ENCODE measurements at places on chromosomes 1 and 21.

GRCh38 chr1:183238071-183238470 is 52.0 kb downstream of the LAMC2 start:
- no peak for DNase-seq

GRCh38 chr1:210855440-210855839 is 278.5 kb downstream of the KCNH1 start:
- no peak for DNase-seq

- no peak for DNase-seq
Observed at GRCh38 chr1:205714190-205714905, 34.0 kb upstream of the SLC45A3 start.

DNA sequence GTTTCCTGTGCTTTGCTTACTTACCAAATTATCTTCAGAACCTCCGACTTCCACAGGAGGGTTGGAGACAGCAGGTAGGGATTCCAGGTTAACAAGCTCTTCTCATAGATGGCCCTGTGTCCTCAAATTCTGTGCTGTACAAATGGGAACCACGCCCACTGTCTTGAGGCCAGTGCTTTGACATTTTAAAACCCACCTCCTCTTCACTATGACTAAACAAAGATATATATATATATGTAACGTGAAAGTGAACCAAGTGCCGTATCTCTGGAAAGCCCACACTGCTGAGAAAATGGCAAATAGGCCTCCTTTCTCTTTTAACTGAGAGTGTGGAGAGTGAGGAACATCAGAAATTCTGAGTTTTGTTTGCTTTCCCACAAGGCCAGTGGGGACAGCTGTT is 99.6 kb downstream of the ZBTB18 start:
- DNase-seq = no peak

- DNase-seq = peak; percentile 39
Observed at GRCh38 chr1:99004254-99004860, 304 bp downstream of the PLPPR5 start.

GRCh38 chr1:39902460-39902807 is 717 bp upstream of the MYCL start:
- no peak for DNase-seq

- DNase-seq = no peak
Observed at GRCh38 chr1:165873481-165873880, 46.1 kb downstream of the UCK2 start.

DNA sequence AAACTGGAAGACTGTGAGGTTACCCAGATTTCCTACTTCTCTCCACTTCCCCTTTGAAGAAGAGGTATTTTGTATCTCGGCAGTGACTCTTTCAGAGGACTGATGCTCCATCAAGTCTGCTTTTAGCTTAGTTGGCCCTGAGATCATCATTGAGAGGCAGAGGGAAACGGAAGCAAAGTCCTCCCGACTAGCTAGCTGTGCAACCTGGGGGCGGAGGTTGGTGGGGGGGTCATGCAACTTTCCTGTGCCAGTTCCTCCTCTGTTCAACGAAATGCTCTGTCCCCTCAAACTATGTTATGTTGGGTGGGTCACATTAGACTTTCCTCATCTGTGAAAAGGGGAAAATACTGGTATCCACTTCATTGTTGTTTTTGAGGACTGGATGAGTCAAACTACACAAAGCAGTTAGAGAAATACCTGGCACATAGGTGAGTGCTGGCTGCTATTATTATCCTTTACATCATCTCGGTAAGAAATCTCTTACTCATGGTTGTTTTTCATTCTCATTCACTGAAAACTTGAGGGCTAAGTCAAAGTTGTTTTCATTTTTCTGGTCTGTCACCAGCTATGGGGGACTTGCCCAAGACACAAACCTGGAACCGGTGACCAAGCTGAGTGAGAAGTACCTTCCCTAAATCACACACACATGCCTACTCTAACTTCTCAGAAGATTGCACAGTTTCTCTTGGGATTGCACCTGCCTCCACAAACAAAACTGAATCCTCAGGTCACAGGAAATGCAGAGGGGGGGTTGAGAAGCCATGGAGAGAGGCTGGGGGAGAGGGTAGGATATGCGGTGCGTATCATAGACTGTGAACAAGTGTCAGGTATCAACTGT is 83.3 kb downstream of the ABCA4 start:
- no peak for DNase-seq

GRCh38 chr1:93029317-93029716 is 49.8 kb upstream of the MTF2 start:
- no peak for DNase-seq

DNA sequence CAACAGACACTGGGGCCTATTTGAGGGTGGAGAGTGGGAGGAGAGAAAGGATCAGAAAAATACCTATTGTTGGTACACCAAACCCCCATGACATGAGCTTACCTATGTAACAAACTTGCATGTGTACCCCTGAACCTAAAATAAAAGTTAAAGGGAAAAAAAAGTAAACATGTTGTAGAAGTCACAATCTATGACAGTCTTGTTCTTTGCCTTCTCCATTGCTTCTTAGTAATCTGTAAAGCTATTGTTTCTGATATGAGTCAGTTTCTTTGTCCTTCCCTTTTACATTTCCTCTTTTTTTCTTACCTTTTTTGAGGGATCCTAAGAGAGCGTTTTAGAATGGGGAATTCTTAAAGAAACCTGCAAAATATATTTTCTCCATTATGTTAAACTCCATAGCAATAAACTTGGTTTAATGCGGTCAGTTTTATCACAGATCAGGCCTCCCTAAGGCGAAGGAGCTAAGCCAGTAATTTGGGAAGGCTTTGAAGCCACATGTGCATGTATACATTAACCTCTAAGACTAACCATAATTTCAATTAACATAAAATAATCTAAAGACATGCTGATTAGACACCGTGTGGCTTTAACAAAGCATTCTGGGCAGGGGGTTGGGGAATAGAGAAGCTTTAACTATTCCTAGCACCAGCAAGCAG is 77.8 kb upstream of the C1orf105 start:
- no peak for DNase-seq

DNA sequence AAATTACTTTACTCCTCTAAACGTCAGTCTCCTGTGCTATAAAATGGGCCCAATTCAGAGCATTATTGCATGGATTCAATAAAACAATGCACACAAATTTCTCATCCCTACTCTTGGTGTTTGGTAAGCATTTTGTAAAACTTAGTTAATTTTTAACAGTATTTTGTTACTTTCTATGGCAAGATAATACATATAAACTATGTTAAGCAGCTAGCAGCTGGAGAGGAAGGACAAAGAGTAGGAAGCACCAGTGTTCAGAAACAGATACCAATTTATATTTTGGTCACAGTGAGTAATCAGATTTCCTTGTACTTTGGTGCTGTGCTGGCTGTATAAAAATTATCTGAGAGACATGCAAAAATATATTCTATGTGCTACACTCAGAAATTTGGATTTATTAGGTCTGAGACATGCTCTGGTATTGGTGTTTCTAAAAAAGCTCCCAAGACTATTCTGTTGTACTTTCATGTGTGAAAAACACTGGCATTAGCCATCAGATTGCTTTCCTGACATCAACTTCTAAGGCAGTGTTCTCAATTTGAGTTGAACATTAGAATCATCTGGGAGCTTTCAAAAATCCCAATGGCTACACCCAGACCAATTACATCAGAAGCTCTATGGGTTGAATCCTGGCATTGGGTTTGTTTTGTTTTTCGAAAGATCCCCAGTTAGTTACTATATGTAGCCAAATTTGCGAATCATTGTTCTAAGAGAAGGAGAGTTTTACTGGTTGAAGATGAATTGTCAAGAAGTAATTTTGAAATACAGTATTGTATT is 100.3 kb upstream of the C1orf87 start:
- no peak for DNase-seq

DNA sequence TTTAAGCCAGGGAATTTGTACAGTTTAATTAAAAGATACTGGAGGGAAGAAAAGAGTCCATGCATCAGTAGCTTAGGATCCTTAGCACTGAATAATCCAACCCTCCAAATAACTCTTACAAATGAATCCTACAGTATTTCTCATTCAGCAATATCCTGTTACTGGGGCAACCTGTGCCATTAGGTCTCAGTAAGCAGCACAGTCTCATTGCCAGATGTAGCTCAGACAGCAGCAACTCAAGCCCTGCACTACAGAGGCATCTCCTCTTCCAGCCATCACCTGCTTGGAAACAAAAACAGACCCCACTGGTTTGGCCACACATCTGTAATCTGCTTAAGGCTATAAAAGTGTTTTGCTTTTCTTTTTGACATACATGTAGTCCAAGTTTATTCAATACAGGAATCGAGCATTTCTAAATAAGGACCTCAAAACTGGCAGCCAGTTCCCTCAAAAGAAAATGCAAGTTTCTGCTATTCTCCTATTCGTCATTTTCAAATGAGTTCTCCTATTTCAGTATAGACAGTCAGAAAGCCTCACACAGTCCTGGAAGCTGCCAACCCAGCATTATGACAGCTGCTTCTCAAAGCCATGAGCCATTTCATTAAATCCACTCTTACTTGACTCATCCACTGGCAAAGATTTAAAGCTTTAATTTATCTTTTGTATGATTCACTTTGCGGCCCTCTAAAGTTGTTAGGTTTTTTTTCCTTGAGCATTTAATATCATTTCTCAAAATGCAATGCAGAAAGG is 129.0 kb downstream of the APP start:
- DNase-seq = no peak

- DNase-seq = no peak
Observed at GRCh38 chr1:27033043-27033746, 20.5 kb upstream of the TENT5B start.

DNA sequence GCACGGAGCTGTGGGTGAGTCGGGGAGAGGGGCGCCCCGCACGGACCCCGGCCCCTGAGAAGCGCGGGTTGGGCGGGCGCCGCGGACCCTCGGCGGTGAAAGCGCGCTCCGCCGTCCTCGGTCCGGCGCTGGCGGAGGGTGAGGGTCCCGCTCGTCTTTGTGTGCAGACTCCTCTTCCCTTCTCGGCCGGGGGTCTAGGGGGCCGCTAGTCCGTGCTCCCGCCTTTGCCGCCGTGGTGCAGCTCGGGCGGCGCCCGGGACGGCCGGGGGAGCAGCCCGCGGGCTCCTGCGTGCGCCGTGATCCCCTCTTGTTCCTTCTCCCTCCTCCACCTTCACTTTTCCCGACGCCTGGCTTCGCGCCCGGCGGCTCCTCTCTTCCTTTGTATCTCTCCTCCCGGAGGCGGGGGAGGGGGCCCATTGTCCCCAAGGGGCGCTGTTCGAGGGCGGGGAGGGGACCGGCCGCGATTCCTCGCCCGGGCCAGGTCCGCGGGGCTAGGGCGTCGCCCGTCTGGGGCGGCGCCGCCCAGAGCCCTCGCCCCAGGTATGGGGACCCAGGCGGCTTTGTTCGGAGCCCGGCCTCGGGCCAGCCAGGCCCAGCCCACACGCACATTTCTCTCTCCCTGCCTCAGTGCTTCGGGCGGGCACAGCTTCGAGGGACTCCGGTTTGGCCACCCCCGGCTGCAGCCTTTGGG is 519 bp downstream of the FNBP1L start:
- peak; percentile 68 for DNase-seq

DNA sequence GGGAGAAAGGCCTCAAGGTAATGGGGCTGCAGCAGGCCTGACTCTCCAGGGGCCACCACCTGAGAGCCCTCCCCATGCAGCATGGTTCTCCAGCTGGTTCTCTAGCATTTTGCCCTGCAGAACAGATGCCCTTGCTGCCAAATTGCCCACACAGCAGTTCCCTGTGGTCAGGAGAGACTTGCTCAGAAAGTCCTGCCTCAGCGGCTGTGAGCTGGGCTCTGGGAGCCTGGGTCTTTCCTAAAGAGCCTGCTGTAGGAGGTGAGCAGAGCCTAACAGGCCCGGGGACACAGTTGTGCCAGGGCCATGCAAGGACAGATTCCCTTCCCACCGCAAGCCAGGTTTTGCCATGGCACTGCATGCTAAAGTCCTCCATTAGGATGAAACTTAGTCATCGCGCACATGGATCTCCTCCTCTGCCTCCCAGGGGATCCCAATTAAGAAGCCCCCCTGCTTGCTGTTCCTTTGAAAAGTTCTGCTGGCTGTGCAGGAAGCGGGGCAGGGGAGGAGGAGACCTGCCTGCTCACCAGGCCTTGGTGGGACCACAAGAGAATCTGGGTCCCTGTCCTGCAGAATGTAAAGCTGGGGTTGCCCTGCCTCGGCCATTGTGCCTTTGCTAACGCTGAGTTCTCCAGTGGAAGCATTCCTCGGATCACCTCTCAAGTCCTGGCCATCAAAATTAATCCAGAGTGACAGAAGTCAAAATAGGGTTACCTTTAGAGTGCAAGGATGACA is 21.4 kb downstream of the TEX35 start:
- no peak for DNase-seq

- DNase-seq = no peak
Observed at GRCh38 chr1:55679971-55680370, 464.8 kb upstream of the USP24 start.

DNA sequence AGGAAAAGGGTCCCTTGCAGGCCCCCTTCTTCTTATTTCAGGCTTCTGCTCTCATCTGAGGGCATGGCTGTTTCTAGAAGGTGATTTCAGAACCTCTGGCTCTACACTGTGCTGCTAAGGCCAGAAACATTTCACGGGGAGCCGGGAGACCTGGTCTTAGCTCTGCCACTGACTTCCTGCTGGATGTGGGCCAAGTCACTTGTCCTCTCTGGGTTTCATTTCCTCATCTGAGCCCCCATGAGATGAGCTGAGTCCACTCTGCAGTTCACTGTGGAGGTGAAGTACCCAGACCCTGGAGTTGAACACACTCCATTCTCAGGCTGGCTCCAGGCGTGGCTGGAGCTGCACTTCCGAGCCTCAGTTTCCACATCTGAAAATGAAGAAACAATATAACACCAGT is 2.1 kb downstream of the PADI1 start:
- no peak for DNase-seq

DNA sequence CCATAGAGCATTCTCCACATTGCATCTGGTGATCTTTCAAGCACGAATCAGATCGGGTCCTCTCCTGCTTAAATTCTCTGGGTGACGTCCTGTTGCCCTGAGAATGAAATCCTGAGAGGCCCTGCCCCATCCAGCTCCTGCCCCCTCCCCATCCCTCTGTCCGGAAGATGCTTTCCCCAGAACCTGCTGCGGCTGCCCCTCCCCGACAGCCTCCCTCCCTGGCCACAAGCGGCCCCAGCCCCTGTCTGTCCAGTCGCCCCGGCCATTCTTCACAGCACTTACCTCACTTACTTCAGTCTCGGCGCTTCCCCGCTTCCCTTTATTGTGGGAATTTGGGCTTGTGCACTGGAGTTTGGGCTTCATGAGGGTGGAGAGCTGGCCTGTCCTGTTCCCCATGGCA is 40.3 kb downstream of the TAS1R2 start:
- no peak for DNase-seq

GRCh38 chr1:229158927-229159326 is 112.0 kb upstream of the RAB4A start:
- no peak for DNase-seq

GRCh38 chr1:51421964-51422363 is 91.6 kb upstream of the TTC39A start:
- DNase-seq = peak; percentile 48

DNA sequence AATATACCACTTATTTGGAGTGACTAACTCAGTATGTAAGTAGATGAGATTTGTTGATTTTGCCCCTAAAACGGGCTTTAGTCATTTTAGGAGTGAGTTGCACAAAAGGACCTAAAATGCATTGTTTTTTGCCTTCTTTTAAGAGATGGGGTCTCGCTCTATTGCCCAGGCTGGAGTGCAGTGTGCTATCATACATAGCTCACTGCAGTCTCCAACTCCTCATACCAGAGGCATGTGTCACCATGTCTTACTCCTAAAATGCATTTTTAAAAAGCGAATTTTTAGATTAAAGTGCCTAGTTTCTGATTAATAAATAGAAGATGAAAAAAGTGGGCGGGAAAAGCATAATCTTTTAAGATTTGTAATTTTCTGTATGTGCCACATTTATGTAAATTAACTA is 11.5 kb upstream of the NEXN start:
- DNase-seq = no peak

- DNase-seq = no peak
Observed at GRCh38 chr1:14871218-14871970, 272.9 kb downstream of the KAZN start.

All from urothelium cell line (cell line).